C1 segment of cervical spinal cord (tissue), 14 donors: ENCODE measurements at places on chromosomes 1 and 21.

DNA sequence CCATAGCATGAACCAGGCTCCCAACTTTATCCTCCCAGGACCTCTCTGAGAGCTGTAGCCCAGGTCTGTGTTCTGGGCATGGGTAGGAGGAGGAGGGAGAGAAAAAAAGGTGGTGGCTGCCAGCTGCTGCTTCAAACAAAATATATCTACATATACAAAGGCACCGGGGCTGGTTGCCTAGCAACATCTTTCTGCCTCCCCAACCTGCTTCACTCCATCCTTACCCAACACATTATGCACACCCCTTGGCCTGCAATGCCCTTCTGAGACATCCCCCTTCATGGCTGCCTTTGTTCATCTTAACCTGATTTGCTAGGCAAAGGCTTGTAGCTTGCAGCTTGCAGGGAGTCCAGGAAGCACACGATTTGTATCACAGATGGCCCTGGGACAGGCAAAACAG lies 27.2 kb upstream of the ATP1A1 start:
- DNase-seq: no peak

DNA sequence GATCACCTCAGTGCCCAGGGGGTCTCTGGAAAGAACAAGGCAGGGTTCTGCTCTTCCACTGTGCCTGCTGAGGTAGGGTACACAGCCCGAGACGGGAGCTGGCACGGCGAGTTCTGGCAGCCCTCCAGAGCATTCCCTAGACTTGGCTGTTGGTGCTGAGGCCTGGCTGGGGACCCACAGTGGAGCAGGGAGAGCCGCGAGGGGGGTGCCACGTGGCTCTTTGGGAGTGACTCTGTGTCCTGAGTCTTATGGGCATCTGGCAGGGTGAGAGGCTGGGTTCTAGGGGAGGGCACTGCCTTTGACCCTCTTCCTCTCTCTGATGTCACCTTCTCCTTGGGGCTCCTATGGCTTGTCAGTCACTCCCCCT lies 336.4 kb downstream of the CAMTA1 start:
- peak; percentile 63 for DNase-seq

GRCh38 chr1:27341525-27342252 lies at the start of gene SYTL1:
Gene SYTL1 (plus strand): TSS chr1:27342022. CDS start chr1:27345335, 3,313 bp downstream.
- DNase-seq: peak; percentile 78

DNA sequence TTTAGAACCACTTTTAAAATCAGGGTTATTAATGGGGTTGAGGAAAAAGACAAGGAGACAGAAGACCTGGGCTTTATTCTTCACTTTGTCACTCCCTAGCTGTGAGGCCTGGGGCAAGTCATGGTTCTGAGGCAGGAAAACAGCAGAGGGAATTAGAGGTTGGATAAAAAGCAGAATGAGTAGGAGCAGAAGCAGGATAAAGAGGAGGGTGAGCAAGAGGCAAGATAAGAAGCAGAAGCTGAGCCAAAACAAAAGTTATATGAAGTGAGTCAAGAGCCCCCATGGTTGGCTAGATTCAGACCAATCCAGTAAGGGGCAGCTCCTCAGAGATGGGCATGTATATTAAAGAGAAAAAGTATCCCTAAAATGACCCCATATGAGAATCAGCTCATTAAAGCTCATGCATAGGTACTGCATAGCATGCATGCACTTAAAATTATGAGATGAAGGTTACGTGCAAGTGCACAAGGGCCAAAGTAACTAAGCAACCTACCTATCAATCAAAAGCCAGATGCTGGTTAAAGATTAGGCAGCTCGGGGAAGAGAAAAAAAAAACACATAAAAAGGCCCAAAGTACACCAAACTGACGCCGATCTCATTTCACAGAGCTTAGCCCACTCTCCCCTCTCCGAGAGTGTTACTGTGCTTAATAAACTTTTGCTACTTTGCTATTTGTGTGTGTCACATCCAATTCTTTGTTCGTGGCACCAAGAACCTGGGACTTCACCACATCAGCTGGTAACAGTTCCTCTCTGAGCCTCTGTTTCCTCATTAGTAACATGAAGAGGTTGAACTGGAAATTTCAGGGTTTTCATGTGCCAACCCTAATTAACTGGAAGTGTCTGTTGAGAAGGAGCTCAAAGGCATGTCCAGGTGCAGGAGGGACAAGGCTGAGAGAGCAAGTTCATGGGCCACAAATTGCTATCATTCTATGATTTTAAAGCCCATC lies 2.2 kb downstream of the AVPR1B start:
- DNase-seq: no peak

DNA sequence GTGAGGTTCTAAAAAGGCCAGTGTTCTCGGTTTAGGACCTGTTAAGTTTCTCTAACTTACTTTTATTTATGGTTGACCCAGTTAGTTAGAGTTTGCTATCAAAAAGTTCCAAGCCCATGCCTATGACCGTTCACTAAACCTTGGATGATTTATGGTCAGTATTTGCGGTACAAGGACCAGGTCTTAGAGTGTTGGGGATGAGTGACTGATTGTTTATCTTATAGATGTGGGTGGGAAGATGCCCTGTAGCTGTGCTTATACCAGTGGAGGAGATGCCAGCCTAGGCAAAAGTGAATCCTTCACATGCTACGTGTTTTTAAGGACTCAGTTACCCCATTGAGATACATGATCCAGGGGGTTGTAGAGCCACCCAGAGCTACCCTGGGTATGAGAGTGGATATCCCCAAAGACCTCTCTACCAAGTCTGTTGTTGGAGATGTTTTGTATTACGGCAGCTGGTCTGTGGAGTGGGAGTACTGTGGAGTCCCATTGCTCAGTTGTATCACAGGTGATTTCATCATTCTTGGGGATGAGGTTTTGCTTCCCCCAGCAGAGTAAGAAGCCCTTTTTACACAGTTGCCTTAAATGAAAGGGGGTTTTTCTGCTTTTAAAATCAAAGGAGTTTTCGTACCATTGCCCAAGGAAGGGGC lies 2.1 kb downstream of the SLC22A15 start:
- DNase-seq: no peak

- DNase-seq: no peak
Measured at GRCh38 chr21:40049031-40049930, 182.0 kb downstream of the PCP4 start.

- no peak for DNase-seq
Measured at GRCh38 chr1:74908131-74908530, 175.2 kb downstream of the TYW3 start.

DNA sequence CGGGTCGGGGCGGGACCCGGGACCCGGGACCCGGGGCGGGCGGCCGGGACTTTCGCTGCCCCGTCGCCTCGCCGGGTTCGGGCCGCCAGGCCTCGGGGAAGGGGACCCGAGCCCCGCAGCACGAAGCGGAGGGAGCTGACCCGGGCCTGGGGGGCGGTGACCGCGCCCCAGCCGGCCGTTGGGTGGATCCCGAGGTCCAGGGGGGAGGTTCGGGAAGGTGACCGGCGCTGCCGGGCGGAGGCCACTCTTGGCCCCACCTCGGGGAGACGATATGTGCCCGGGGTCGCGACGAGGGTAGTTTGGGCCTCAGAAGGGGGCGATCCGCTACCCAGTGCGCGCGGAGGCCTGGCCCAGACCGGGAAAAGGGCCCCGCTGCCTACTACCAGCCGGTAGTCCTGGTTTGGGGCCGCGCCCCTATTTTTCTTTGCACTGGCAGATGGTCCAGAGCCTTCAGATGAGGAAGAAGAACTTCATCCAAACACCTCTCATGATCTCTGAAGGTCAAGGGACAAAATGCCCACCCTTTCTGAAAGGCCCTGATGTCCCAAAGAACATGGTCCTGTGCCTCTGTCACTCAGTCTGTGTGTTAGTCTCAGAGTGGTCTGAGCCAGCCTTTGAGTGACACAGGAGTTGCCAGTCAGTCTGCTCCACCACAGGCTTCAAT lies 766 bp downstream of the AGO4 start:
- DNase-seq: no peak

- DNase-seq: no peak
Measured at GRCh38 chr1:80217377-80217986, 1211.0 kb upstream of the ADGRL4 start.

DNA sequence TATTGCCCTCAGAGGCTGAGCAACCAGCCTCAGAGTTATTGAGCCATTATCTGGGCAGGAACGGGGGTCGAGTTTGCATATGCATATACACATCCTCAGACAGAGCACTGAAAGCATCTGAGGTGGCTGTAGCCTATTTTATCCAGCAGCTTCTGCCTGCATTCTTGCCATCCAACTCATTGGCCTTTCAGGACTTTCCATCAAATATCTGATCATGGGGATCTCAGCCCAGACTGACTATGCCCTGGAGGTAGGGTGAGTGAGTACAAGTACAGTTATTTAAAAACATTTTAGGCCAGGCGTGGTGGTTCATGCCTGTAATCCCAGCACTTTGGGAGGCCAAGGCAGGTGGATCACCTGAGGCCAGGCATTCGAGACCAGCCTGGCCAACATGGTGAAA lies 1.8 kb upstream of the MTF1 start:
- no peak for DNase-seq

GRCh38 chr1:169528215-169529067 lies 42.7 kb upstream of the SLC19A2 start:
- no peak for DNase-seq

DNA sequence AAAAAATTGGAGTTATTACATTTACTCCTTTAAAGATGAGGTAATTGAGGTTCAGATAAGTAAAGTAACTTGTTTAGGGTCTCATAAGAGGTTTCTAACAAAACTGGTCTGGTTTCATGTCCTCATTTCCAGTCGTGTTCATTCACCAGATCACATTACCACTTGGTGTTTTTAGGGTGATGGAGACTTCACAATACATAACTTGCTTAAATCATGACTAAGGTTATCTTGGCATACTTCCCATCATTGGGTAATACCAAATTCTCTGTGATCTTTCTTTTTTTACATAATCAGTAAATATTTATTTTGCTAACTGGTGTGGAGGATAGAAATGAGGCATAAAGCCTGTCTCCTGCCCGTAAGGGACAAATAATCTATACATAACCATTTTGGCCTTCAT lies 31.6 kb upstream of the RPTN start:
- DNase-seq: no peak

GRCh38 chr1:94803517-94804441 lies 16.4 kb upstream of the SLC44A3 start:
- peak; percentile 52 for DNase-seq

DNA sequence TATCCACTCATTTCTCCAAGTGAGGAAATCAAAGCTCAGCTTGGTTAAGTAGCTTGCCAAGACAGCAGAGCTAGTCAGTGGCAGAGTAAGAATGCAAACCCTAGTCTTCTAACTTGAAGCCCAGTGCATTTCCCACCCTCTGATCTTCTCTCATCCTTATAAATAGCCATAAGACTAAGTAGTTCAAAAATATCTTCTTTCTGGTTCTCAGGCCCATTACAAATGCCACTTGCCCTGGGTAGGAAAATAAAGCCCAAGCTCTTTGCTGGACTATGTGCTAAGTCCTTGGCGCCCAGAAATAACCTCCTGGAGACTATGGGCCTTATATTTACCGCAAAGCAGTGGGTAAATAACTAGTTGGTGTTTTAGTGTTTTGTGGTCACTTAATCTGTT lies 505.8 kb downstream of the PLPP3 start:
- no peak for DNase-seq

DNA sequence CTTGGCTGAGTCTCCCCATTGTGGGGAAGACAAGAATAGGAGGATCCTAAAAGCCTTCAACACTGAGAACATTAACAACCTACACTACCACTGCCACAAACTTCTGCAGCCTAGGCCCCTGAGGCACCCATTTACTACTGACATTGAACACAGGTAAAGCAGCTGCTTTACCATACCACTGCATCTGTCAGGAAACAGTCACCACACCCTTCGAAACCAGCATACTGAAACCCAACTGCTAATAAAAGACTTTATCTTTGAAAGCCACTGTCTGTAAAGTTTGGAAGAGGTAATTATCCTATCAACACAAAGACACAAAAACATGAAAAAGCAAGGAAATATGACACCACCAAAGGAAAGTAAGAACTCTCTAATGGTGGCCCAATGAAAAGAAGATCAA lies 7.4 kb downstream of the IFNAR1 start:
- no peak for DNase-seq

GRCh38 chr1:81758181-81758580 lies 42.6 kb upstream of the ADGRL2 start:
- no peak for DNase-seq

GRCh38 chr1:66495495-66495894 lies 38.5 kb upstream of the SGIP1 start:
- DNase-seq: no peak

- DNase-seq: no peak
Measured at GRCh38 chr1:84871181-84871580, 21.8 kb downstream of the LPAR3 start.

DNA sequence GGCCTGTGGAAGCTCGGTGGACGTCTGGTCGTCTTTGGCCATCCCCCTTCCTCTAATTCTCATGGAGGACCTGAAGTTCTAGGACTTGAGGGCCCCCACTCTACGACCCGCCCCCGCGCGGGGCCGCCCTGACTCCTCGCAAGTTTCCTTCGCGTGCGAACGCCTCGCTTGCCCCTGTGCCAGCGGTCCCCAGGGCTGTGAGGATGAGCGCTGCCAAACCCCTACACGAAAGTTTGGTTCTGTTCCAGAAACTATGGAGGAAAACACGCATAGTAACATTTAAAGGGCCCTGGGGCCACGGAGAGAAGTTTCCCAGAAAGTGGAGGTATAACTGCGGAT lies 304 bp upstream of the GNG12 start:
- DNase-seq: no peak

DNA sequence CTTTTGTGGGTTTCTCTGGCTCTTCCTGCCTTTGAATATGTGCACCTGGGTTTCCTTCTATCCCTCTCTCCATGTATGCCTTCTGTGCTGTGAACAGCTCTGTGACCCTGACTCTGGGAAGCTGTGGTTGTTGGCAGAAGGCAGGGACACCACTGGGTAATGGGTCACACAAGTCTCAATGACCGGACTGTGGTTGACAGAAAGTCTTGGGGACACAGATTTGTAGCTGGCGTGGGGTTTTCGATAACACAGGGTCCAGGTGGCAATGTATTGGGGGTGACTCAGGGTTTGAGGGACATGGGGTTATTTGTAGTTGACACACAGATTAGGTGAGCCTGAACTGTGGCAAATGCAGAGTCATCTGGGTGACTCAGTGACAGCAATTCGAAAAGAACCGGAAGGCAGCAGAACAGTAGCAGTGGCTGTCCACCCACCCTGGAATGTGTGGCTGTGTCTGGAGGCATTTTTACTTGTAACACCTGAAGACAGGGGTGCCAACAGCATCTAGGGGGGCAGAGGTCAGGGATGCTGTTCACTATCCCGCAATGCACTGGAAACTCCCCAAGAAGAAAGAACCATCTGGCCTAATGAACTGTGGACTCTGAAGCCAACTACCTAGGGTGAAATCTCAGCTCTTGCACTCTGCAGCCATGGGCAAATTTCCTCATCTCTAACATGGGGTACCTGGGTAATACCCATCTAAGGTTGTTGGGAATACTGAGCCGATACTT lies 13.0 kb upstream of the SLC6A9 start:
- no peak for DNase-seq

DNA sequence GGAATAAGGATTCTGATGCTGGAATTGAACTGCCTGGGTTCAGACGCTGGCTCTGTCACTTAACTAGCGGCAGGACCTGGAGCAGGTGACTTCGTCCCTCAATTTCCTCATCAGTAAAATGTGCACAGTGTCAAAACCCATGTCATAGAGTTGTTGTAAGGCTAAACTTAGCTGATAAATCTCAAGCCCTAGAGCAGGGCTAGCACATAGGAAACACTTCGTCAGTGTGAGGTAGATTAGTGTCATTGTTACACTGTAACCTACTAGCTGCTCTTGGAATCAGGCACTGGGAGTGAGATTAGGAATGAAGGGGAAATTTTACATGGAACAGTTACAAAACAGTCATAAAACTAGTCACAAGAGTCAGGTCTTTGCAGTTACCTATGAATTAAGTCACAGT lies 56.1 kb upstream of the ANGPTL1 start:
- DNase-seq: no peak

- no peak for DNase-seq
Measured at GRCh38 chr1:232579958-232580941, 49.7 kb downstream of the SIPA1L2 start.
